HEK293T (cell line): ENCODE measurements at places on chromosomes 5 and 9.

- no peak for DNase-seq
These were observed 1963.3 kb upstream of the CDH9 start for GRCh38 chr5:29001666-29002065.

DNA sequence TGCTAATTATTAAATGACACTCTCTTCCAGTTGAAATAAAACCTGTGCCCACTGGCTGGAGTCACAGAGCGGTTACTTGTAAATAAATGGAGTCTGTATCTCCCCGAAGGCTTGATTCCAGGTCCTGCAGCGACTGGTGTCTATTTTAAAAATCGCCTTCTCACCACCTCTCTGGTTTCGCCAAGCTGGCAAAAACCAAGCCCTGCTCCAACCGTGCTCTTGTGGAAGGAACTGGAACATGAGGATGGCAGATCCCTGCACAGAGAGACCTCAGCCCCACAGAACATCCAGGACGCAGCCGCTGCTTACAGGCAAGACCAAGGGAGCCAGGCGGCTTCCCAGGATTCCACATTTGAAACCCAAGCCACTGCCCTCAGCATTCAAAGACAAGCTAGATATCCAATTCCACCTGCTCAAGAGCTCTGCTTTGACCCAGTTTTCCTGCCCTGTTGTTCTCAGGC lies 15.0 kb downstream of the SEMA4D start:
- no peak for DNase-seq

DNA sequence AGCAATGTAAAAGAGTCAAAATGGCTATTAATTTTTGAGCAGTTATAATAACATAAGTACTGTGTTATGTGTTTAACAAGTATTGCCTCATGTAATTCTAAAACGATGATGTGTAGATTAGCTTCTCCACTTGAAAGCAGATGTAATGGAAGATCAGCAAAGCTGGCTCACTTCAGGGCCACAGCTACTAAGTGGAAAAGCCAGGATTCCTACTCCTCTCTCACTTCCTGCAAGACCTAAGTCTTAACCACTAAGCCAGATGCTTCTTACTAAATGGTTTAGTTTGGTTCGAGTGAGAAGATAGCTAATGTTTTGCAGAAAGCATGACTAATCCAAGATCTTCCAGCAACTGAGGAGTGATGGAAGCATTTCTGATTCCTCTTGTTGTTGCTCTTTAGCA lies 15.7 kb upstream of the TNC start:
- no peak for DNase-seq

- DNase-seq: no peak
These were observed 412.9 kb downstream of the CHSY3 start for GRCh38 chr5:130316971-130317680.

DNA sequence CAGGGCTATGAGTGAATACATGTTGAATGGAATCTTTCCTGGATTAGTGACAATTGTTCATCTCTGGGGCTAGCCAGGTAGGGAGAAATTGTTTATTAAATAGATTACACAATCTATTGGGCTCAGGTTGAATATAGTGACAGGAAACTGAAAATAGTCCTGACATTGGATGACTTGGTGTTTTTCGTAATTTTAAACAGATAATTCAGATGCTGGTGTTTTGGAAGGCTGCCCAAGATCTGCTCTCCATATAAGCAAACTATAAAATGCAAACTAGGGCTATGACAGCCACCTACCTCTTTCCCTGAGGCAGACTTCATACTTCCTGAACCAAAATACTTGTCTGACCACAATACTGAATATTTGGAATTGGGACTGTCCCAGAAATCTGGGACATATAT lies 99.1 kb downstream of the ENC1 start:
- no peak for DNase-seq

- DNase-seq: no peak
These were observed 197.3 kb downstream of the MELK start for GRCh38 chr9:36770025-36770424.

DNA sequence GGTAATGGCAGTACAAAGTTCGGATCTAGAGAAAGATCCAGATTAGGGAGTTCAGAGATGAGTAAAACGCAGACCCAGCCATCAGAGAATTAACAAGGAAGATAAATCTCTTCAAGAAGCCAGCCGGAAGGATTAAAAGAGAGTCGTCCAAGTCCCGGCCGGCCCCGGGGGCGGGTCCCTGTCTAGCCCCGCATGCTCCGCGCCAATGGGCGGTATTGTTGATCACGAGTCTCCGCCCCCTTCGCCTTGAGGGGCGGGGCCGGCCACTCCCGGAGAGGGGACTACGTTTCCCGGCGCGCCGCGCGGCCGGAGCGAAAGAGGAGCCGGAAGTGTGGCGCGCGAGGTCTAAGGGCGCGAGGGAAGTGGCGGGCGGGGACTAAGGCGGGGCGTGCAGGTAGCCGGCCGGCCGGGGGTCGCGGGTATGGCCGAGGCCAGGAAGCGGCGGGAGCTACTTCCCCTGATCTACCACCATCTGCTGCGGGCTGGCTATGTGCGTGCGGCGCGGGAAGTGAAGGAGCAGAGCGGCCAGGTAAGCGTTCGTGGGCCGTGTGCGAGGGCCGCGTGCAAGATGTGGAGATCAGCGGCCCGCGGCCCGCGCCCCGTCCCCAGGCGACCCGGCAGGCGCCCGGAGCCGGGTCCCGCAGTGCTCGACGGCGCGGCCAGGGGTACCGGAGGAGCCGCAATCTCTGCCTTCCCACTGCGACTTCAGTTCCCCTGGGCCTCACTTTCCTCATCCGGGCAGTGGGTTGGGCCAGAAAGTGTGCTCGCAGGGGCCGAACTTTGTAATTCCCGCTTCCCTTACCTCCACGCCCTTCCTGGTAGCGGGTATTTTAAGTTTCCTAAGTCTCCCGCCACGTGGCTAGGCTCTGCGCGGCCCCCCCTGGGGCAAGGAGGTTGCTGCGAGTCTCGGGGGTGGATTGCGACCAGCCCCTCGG lies at the start of gene TCOF1:
TCOF1 (plus strand) TSS at position 372 of the 935 bp plus-strand sequence; CDS start at position 422, 50 bp downstream.
- peak; percentile 97 for DNase-seq

DNA sequence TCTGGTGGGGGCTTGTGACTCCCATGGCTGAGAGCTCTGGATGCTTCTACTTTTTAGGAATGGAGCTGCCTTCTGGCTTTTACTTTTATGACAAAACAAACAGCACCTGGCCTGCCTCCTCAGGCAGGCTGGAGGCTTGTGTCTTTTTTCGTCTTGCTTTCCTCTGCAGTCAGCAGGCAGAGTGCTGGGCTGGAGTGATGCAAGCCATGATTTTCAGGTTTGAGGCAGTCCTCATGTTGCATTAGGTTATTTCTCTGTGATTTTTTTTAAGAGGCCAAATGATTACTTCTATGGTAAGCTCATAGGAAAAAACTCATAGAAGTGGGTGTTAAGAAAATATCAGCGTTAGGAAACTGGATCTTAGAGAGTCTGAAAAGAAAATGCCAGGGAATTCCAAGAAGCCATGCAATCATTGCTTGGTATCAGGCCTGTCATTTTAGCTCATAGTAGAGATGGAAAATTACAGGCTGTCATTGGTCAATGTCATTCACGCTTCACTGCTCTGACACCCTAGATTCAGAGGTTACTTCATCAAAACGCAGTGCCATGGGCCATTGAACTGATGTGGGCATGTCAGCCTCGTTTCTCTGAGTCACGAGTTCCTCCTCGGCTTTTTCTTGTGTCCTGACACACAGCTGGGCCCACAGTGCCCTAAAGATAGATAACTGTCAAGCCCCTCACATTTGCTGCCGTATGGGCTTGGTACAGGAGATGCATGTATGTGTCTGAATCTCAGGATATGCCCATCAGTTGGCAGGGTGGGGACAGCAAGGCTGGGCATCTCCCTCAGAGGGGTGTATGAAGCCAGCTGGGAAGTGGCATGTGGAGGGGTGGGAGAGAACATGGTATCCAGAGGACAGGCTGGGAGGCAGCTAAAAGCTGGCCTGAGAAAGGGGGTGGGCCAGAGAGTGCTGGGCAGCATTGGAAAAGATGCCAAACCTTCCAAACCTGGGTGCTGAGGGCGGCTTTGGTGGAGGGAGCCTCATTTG lies 151.8 kb downstream of the HSPA4 start:
- DNase-seq: no peak

DNA sequence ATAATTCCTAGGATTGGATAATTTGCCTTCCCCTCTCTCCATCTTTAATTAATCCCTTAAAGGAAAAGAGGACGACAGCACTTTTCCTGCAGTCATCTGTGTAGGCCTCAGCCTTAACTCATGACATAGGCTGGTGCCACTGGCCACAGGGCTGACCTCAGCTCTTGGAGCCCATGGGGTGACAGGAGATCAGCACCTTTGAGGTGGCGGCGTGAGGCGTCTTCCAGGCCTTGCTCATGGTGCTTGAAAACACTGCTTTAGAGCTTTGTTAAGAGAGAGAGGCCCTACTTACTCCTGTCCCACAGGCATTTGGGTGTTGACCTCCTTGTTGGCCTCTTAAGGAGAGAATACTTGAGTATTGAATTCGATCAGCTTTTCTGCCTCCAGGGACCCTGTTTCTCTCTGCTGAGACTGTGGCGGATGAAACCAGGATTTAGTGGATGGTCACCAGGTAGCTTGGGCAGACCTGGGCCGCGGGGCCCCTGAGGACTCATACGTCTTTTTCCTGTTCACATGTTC lies 23.4 kb downstream of the TENT4A start:
- no peak for DNase-seq

DNA sequence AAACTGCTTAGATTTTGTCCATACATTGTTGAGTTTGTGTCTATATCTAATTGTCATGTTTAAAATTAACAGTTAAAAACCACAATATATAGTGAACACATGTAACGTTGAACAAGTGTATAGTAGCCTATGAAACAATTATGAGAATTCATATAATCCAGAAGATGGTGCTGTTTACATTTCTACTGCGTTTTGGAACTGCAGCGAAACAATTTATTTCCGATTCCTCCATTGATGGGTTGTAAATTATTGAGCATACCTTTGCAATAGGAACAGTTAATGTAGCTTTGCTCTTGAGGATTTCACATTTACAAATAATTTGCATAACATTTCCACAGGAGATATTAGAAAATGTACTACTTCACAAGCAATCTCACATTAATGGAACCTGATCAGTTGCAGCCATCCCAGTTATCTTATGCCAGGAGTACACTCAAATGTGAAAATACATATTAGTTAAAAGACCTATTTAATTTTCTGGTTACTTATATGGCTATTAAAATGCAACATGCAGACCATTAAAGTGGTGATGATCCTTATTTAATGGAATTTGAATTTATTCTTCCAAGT lies 411.8 kb downstream of the CDH10 start:
- no peak for DNase-seq

DNA sequence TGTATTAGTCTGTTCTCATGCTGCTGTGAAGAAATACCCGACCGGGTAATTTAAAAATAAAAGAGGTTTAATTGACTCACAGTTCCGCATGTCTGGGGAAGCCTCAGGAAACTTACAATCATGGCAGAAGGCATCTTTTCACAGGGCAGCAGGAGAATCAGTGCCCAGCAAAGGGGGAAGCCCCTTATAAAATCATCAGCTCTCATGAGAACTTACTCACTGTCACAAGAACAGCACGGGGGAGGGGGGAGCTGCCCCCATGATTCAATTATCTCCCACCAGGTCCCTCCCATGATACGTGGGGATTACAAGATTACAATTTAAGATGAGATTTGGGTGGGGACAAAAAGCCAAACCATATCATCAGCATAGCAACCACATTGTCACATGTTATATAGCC lies 102.5 kb downstream of the GPBP1 start:
- no peak for DNase-seq

DNA sequence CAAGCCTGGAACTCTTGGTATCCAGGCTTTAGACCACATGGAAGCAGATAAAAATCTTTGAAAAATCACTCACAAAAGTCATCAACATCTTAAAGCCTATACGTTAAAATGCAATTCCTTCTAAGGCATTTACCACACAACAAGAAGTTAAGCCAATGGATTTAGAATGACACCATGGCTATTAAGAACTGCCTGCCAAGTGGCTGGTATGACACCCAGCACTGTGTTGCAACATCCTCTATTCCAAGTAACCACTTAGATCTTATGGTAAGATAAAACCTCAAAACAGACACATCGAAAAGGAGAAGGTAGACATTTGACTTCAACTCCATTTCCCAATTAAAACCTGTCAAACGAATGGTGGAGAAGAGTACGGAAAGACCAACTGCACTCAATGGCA lies 344.2 kb upstream of the SLC30A5 start:
- no peak for DNase-seq

DNA sequence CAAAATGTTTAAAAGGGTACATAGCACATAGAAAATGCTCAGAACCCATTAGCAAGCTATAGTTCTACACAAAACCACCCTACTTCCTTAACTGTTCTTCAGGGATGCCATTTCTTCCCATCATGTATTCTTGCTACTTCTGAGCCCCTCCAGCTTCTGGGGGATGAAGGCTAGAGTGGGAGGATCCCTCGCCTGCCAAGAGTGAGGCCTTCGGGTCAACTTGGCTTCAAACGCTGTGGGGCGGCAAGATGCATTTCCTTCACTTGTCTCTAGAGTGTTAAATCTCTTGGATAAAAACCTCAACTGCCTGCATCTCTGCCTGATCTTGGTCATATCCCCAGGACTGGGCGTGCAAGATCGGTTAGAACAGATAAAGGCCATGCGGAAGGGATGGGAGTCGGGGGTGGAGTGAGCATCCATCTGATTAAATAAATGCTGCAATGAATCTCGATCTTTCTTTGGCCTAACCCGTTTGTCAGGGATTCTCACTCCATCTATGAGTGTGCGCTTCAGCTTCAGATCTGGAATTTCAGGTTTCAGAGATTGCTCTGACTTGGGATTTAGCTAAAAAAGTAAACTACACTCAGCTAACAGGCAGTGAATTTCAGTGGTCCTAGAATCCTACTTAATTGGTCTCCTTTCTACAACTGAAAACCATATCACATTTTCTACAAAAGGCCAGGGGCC lies 118.0 kb upstream of the PANK3 start:
- DNase-seq: no peak

DNA sequence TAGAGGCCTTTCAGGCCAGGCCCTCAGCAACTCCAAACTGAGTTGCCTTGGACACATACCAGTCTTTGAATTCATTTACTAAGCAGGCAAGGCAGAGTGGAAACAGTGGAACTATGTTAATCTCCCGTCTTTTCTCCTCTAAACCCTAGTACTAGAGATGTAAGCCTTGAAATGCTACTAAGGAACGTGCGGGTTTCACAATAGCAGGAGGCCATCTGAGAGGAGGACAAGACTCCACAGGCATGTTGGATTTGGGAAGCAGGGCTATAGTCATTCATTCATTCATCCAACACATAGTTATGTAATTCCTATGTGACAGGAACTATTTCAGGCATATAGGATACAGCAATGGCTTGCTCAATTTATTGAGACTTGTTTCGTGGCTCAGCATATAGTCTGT lies 3.3 kb upstream of the OCLN start:
- DNase-seq: no peak

- no peak for DNase-seq
These were observed 265.2 kb downstream of the SYK start for GRCh38 chr9:91066856-91067255.

- no peak for DNase-seq
These were observed 48.3 kb upstream of the PIK3R1 start for GRCh38 chr5:68167195-68167651.

DNA sequence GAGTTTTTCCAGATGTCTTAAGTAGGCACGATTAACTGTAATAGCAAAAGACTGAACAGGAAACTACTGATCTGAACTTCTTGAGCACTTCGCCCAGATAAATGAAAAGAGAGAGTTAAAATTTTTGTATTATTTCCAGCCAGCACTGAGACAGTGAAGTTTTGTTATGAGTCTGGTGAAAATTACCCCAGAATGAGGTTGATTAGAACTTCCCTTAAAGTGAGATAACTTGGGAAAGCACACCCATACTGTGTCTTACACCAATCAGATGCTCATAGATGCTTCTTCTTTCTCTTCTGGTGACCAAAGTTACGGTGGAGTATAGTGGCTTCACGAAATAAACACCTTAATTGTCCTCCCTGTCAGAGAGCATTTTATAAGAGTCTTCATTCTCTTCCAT lies 131.8 kb upstream of the SLC12A2 start:
- no peak for DNase-seq

- no peak for DNase-seq
These were observed 13.8 kb upstream of the TMEM245 start for GRCh38 chr9:109133533-109133932.
